Adipocyte (in vitro differentiated cells): ENCODE measurements at places on chromosomes 7 and 10.

DNA sequence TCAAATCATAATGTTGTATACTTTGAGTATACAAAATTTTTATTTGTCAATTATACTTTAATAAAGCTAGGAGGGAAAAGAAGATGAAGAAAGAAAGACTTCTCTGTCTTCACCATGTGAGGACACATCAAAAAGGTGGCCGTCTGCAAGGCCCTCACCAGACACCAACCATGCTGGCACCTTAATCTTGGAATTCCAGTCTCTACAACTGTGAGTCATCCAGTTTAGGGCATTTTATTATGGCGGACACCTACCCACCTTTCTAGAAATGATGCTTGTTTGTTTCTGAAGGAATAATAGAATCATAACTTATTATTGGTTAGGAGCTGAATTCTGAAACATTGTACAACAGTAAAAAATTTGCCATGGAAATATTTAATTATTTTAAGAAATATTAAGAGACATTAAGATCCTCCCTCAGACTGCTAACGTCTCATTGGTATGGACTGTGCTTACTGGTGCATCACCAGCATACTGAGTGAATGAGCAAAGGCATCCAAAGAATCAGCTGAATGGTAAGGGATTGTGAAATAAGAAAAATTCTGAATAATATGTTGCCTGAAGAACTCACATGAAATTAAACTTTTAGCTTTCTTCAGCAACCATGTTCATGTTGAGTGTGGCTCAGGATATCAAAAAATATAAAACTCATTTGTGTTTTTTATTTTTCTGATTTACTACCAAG is 536.6 kb downstream of the HTR7 start:
- DNase-seq: peak; percentile 71

DNA sequence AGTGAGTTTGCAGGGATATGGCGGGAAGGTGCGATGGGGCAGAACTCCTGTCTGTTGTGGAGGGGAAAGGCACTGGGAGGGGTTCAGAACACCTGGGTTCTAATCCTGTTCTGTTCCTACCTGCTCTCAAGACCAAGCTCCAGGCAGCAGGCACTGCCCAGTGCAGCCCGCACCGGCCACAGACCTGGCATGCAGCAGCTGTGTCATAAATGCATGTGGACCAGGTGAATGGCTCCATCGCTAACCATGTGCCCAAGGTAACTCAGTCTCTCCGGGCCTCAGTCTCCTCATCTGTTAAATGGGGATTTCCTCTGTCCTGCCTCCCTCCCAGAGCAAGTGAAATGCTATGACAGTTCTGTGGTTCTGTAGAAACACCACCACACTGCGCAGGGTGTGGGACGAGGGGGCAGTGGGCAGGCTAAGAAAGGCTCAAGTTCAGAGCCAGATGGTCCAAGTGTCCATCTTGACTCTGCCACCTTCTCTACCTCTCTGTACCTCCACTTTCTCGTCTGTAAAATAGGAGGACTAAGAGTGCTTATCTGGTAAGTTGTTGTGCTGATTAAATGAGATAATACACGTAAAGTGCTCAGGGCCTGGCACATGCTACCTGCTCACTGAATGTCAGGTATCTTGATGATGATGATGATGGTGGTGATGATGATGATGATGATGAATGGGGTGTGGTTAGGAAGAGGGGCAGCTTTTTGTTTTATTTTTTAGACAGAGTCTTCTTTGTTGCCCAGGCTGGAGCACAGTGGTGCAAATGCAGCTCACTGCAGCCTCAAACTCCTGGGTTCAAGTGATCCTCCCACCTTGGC is 22.9 kb downstream of the ATP6V1F start:
- DNase-seq: no peak

DNA sequence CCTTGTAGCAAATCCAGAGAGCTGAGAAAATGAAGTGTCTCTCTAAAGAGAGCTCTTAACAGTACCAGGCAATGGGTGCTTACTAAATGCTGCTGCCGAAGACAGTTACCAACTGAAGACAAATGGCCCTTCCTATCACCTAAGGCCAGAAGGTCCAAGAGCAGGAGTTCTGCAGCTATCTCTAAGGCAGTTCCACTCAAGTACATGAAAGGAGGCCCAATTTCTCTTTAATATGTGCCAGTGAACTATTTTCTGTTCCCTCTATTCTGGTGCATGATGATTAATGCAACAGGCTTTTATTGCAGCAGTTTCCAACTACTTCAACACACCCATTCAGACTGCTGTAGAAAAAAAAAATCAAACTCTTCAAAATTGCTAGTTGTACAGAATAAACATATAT is 122.5 kb downstream of the SLC25A13 start:
- DNase-seq: peak; percentile 56

DNA sequence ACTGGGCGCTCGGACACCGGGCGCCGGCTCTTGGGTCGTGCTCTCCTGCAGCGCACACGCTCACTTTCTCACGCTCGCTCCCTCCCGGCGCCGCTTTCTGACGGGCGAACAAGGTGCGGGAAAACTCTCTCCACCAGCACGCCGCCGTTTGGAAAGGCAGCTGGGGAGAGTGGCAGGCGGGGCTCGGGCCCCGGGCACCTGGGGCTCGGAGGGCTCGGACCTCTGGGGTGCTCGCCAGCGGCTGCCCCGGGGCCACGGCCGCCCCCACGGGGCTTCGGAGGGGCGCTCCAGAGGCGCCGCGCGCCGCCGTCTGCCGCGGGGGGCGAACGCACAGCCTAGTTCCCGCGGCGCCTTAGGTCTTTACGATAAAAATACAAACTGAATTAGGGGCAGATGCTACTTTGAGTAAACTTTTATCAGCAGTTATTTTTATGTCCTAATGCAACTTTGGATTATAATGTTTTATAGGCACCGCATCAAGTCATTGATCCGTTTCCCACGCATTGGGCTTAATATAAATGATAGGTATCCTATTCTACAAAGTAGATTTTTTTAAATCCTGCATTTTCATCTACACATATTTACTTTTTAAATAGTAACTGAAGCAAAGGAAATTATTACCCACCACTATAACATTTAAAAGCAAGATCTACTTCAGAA is 535 bp upstream of the EPC1 start:
- no peak for DNase-seq

- DNase-seq: no peak
Observed at GRCh38 chr10:123134343-123134914, 1.3 kb upstream of the HMX3 start.

- peak; percentile 87 for DNase-seq
Observed at GRCh38 chr10:77160679-77161078, 476.9 kb downstream of the KCNMA1 start.

GRCh38 chr10:48527756-48528155 is 77.1 kb downstream of the ARHGAP22 start:
- DNase-seq: no peak

- DNase-seq: no peak
Observed at GRCh38 chr10:79995979-79996634, 47.2 kb upstream of the SFTPD start.

DNA sequence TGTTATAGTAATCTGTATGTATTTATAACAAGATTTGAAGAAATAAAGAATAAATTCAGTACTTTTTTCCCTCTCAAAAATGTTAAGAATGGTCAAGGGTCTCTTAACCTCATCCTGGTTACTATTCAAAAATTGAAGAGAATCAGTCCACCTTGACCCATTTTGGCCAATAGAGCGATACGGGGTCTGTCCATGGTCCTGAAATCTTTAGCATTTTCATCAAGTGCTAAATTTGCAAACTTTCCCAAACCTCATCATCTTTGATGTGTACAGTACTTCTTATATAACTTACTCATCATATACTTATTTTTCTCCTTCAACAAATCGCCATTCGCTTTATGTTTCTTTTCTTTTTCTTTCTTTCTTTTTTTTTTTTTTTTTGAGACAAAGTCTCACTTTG is 23.6 kb downstream of the TMEM178B start:
- DNase-seq: peak; percentile 39

- no peak for DNase-seq
Observed at GRCh38 chr7:75850235-75850634, 28.6 kb upstream of the RHBDD2 start.

- DNase-seq: no peak
Observed at GRCh38 chr7:116408166-116408565, 91.4 kb upstream of the CAV2 start.
